ENCODE measurements at places on chromosomes 11 and 22.
A peak's percentile ranks its signal among the peaks of the same experiment; 100 is the strongest.

GRCh38 chr11:69704508-69705253 is 859 bp upstream of the FGF19 start:
- DNase-seq: peak; percentile 81

DNA sequence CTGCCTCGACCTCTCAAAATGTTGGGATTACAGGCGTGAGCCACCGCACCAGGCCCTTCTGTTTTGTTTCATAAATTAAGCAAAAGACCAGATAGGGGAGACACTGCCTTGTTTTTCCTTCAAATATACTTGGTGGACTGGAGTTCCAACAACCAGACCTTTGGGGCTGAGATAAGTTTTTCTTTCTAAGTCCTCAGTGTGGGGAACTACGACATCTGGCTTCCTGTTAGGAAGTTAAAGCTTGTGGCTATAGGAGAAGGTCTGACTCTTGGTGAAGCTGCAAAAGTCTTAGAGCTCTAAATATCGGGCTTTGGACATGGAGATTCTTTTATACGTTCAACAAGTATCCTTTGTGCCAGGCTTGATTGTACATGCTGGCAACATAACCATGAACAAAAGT is 64.1 kb upstream of the EED start:
- no peak for DNase-seq

DNA sequence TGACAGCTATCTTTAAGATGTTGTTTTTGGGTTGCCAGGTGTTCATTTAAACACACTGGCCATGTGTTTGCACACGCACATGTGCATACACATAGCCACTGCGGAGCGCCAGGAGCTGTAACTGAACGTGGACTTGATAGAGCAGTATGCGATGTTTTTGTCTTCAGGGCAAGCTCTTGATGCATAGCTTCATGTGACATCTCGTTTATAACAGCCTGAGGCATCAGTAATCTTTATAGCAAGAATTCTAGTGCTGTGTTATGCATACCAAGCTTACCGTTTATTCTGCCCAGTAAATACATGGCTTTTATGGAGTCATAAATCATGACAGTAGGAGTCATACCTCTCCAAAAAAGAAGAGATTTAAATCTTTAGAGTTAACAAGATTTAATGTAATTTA is 87.0 kb downstream of the ATXN10 start:
- no peak for DNase-seq

DNA sequence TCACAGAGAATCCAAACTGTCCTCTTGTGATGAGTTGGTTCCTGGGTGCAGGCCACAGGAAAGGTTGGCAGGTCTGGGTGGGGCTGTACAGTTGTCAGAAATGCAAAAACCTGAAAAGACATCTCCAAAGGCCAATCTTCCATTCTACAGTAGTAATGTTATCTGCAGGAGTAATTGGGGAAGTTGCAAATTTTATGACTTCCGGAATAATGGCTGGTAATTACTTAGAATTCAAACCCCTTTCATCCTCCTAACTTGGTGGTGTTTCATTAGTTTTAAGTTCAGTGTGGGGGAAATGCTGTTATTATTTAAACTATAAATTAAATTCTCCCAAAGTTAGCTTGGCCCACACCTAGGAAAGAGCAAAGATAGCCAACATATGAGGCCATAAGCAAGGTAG is 64.7 kb upstream of the FAT3 start:
- no peak for DNase-seq

- DNase-seq: no peak
Measured at GRCh38 chr22:44094751-44095302, 70.7 kb downstream of the PARVB start.

DNA sequence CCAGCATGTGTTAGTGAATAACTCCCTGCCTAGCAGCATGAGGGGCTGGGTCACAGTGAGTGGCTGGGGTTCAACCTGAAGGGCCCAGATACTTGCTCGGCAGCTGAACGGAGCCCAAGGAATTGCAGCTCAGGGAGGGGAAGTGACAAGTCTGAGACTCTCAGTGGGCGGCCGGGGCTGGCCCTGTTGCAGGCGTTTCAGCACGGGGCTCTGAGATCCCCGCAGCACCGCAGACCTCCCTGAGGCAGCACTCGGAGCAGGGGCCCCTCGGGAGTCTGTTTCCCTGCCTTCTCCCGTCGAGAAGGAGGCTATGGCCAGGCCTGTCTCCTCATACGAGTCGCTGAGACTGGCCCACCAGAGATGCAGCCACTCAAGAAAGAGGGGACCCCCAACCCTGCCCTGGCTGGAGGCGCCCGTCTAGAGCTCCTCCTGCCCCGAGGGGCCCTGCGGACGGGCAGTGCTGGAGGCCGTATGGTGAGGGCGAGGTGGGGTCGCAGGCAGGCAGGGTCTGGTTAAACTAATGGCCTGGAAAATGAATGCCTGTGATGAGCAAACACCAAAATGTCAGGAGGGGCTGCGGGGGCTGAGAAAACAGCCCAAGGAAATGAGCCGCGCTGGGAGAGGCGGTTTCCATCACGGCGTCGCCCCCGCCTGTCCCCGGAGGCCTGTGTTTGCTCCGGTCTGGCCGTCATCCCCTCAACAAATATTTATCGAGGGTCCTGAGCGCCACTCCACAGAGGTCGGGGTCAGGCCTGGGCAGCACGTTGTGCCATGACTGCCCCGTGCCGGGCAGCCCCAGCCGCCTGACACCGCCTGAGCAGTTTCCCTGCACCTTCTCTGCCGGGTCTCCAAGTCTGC is 9.3 kb downstream of the TSSC4 start:
- no peak for DNase-seq

DNA sequence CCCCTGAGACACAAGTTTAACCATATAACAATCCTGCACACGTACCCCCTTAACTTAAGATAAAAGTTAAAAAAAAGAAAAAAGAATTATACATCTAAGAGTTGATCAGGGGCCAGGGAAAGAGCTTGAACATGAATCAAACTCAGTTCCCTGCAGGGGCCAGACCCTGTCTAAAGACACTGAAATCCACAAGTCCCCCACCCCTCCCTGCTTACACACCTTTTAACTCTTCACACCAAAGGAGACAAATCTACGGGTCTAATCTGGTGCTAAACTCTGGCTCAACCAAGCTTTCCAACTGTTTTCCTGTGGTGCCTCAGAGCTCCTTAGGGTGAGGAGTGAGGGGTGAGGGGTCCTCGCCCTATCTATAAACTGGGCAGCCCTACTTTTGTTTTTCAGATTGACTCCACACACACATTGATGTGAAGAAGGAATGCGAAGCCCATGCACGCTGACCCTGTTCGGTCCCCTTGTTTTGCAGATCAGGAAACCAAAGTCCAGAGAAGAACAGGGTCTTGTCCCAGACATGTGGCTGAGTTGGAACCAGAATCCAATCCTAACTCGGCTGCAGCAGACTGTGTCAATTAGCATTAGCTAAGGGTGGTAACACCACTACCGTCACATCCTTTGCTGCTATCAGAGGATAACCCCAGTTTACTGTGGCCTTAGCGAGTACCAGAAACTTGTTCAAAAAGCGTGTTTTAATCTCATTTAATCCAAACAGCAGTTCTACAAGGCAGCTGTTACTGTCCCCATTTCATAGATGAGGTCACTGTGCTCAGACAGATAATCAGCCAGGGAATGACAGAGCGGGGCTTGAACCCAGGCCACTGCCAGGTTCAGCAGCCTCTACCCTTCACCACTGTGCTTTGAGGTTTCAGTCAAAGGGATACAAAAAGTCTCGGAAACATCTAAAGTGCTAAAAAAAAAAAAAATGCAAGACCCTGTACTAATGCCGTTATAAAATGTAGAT is 145.2 kb upstream of the SYT13 start:
- no peak for DNase-seq

GRCh38 chr11:30016588-30017363 is at the start of gene KCNA4:
Gene KCNA4, minus strand, starts transcription at chr11:30017030. Its CDS starts 4,352 bp downstream, at chr11:30012678.
- peak; percentile 23 for DNase-seq

- no peak for DNase-seq
Measured at GRCh38 chr22:28229566-28230485, 310.8 kb upstream of the PITPNB start.

GRCh38 chr11:3164138-3164551 is 965 bp downstream of the OSBPL5 start:
- no peak for DNase-seq

DNA sequence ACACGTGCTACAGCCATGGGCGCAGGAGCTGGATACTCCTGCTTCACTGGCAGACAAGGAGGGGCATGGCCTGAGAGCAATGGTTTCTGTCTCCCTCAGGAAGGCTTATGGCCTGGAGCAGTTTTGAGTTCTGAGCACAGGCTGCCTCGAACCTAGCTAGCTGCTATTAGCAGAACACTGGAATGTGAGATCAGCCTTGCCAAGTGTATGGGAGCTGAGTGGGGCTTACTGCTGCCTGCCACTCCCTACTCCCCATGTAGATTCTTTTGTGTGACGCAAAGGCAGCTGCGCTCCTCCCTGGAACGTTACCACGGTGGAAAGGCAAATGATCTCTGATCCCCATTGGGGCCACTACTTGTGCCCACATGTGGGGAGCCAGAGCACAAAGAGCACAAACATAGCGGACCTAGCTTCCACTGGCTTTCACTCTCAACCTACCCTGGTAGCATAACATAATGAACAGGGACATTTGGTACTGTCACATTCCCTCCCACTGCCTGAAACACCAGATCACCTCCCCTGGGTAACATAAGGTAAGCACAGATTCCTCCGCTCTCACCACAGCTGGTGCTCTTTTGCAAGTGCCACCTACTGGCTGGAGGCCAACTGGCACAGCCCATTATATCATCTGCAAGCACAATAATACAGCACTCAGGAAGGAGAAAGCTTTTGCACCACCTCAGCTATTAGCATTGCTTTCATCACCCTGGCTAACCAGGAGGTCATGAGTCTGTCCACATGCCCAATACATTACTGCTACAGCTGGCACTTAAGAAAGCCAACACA is 84.6 kb upstream of the GUCY1A2 start:
- no peak for DNase-seq

DNA sequence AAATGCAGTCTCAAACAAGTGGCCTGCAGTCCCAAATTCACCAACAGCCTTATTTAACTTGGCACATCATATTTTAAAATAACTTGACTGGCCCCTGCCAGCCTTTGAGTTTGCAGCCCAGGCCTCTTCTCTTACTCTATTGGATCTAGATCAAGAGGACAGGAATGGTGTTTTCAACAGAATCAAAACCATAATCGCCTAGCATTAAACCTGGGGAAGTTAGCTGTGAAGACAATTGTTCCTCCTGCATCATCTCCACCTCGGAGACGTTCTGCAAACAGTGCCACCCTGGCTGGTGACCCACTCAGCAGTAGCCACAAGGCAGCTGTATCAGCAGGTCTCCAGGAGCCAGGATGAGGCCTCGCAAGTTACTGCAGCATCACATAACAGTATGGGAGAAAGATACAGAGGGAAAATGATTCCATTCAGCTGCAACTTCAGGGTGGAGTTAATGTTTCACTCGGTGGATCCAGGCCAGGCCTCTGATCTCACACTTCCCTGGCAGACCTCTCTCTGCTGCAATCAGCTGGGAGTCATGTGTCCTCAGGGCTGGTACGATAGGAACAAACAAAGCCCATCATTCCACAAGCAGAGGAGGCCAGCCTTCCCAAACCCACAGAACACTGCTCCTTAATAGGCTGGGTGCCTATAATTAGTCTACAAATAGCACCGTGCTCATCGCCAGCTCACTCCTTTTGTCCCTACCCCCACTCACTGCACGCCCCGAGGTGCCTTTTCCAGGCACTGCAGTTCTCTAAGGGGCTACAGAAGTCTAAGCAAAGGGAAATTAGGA is 18.6 kb upstream of the SCN2B start:
- peak; percentile 95 for DNase-seq

DNA sequence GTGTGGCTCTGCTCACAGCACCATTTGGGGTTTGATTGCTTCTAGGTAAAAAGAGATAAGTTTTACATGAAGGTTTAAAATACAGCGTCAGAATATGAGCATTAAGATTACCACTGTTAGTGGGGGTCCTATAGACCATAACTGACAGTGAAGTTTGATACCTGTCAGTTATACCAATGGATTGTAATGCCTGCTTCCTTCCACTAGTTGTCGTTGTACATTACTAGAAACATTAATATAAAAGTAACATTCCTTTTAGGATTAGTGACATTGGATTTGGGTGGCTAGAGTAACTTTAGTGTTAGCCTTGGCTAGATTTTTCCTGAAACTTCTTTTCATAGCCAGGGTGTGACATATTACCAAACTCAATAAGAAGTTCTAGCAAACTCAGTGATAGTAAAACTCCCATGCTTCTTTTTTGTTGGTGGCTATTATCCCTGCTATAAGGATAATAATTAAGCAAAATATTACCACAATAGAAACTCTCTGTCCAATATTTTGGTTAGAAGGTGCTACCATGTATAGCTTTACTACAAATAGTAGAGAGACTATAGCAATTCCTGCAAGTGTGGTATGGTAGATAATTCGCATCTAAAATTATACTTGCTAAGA is 57.1 kb downstream of the FAM181B start:
- no peak for DNase-seq

DNA sequence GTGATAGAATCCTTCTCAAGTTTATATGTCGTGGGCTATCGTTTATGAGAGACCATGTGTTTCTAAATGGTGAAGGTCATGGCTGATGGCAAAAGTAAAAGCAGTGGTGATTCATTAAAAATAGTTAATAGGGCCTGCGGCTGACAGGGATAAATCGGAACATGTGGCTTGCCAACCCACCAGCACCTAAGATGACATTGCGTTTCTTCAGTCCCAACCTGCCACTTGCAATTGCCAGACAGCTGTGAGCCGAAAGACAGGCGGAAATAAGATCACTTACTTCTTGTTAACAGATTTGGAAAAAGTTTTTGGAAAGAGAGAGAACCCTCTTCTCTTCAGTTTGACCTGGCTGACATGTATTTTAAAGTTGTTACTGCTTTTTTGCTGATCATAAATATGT is 131.5 kb upstream of the MPPED2 start:
- DNase-seq: no peak

DNA sequence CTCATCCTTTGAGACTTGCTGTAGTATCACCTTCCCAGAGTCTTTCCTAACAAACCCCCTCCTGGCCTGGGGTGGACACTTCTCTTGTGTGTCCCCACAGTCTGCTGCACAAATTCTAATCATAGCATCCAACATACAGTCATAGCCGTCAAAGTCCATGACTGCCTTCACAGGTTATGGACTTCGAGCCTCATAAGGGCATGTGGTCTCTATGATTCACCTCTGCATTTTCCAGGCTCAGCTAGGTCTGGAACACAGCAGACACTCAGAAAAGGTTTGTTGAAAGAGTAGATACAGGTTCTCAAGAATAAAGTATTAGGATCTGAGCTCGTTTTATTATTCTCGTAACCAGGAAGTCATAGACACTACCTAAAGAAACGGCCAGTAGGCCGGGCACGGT is 13.2 kb upstream of the SCUBE2 start:
- DNase-seq: no peak

GRCh38 chr11:48129697-48130395 is 86.8 kb upstream of the OR4B1 start:
- no peak for DNase-seq

DNA sequence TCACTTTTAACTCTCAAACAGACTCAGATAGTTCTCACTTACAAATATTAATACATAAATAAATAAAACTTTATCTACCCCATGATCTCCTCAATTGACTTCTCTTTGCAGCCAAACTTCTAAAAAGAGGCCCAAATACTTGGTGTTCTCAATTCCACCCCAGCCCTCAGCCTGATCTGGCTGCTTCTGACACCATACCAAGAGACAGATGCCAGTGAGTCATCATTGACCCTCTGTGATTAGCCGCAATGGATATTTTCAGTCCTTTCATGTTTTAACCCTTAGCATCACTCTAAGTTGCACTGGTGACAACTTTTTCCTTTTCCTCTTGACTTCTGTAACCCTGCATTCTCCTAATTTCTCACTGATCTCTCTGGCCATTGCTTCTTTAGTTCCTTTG is 184.1 kb upstream of the ARHGAP20 start:
- no peak for DNase-seq

GRCh38 chr22:49281467-49282340 is 546.0 kb downstream of the BRD1 start:
- DNase-seq: no peak

- DNase-seq: peak; percentile 76
Measured at GRCh38 chr11:57482782-57483561, 22.6 kb downstream of the RTN4RL2 start.
